ENCODE measurements at places on chromosomes 3 and 15.

DNA sequence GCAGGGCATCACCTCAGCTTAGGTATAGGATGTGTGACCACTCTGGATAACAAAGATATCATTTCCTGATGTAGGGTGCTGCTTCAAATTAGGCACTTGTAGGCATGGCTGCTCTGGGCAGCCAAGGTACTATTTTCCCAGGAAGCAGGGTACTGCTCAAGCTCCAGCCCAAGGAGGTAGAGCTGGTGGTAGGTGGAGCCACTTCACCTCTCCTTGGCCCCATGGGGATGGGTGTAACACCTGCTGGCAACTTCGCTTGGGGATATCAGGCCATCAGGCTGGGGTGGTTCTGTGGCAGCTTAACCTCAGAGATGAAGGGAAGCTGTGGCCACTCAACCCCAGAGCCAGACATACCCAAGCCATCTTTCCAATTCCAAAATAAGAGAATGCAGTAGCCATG, 147.1 kb upstream of the IGF1R start:
- no peak for DNase-seq

DNA sequence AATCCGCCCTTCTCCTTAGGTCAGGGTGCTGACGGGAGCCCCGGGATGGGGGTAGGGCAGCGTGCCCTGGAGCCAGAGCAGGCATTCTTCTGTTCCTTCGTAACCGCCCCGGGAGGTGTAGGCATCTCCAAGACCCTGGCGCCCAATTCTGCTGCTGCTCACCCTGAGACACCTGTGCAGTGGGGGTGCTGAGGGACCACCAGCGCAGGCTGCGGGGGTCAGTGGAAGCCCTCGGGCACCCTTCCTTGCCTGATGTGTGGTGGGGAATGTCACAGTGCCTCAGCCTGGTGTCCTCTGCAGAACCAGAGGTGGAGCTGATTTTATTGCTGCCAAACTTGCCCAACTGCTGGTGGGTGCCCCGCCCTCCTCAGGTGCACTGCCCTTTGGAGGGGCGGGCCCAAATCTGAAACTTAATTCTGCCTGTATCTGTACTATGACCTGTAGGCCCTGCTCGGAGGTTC, 7.3 kb downstream of the CSK start:
- DNase-seq: no peak

GRCh38 chr3:33613041-33613440, 105.0 kb downstream of the CLASP2 start:
- no peak for DNase-seq

DNA sequence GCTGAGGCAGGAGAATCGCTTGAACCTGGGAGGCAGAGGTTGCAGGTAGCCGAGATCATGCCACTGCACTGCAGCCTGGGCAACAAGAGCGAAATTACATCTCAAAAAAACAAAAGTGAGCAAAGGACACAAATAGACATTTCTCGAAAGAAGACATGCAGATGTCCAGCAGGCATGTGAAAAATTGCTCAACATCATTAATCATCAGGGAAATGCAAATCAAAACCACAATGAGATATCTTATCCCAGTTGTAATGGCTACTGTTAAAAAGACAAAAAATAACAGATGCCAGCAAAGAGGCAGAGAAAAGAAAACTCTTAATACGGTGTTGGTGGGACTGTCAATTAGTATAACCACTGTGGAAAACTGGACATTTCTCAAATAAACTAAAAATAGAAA, 20.9 kb downstream of the ASB7 start:
- no peak for DNase-seq

DNA sequence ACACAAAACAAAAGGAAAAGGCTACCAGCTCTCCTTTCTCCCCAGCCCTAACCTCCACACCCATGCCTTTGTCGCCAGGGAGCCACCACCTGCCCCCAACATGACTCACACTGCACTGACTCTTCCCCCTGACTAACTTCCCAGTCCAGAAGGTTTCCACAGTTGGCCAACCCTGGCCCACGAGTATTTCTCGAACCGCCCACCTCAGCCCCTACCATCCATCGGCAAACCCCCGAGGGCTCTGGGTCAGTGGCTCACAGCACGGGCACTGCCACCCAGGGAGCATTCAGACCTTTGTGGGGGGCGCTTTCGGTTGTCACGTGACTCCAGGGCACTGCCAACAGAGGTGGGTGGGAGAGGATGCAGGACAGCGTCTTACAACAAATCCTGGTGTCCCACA, 152.3 kb downstream of the LRRC28 start:
- no peak for DNase-seq

- no peak for DNase-seq
Observed at GRCh38 chr3:115146032-115146417, 1.1 kb downstream of the ZBTB20 start.

- DNase-seq: no peak
Observed at GRCh38 chr3:60445446-60445845, 805.8 kb downstream of the FHIT start.

DNA sequence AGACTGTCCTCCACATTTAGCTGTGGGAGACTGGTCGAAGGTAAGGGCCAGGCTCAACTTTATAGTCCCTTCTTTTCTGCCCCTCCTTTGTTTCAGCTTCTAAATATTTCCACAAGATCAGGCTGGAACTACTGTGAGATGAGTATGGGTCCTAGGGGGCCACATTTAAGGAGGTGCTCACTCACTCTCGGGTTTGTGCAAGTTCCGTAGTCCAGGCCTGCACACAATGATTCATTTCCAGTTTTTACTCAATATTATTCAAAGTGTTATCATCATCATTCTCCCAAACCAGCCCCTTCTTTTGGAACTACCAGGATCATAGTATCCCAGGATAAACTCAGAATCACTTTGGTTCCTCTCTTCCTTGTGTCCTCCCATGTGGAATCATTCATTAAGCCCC, 289.1 kb downstream of the ADAMTSL3 start:
- no peak for DNase-seq

GRCh38 chr15:90259524-90259923, 5.9 kb upstream of the NGRN start:
- no peak for DNase-seq

DNA sequence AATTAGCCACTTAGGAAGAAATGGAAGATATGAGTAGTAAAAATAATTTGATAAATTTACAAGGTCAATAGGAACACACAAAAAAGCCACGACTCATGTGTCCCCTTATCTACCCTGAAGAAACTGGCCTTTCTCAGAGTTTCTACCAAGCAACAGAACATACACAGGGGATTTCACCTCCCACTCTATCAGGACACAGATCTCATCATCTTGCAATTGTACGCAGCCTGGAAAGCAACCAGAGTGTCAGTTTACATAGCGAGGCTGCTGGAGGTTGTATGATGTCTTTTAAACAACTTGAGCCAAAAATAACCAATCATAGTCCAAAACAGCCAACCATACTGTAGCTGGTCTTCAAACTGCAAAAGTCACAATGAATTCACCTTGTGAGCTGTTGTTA, 19.7 kb upstream of the LMOD3 start:
- no peak for DNase-seq

- no peak for DNase-seq
Observed at GRCh38 chr15:36748366-36749115, 169.1 kb downstream of the CDIN1 start.

- no peak for DNase-seq
Observed at GRCh38 chr3:115148142-115148790, 1.2 kb upstream of the ZBTB20 start.

GRCh38 chr15:51168700-51169099, 74.0 kb upstream of the TNFAIP8L3 start:
- DNase-seq: no peak

DNA sequence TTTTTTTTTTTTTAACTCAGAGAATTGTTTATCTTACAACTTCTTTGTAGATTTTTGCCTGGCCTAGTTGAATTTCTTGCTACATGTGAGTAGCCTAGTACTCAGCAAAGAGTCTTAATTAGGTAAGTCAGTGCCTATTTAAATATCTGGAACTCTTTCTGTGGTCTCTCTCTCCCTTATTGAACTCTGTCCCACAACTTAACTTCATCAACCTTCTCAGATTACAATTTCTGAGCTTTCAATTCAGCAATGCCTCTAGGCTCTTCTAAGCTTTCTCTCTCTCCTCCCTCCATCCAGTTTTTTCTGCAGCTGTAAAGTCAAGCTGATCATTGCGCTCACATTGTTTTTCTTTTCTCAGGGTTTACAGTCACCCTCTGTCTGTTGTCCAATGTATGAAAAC, 517.6 kb upstream of the ROBO1 start:
- no peak for DNase-seq

- no peak for DNase-seq
Observed at GRCh38 chr3:126313166-126313565, 44.0 kb downstream of the KLF15 start.

- DNase-seq: no peak
Observed at GRCh38 chr15:65888981-65889380, 19.7 kb downstream of the RAB11A start.

- no peak for DNase-seq
Observed at GRCh38 chr15:96270581-96271172, 59.8 kb upstream of the NR2F2 start.

- no peak for DNase-seq
Observed at GRCh38 chr15:95290176-95290974, 1040.1 kb upstream of the NR2F2 start.

DNA sequence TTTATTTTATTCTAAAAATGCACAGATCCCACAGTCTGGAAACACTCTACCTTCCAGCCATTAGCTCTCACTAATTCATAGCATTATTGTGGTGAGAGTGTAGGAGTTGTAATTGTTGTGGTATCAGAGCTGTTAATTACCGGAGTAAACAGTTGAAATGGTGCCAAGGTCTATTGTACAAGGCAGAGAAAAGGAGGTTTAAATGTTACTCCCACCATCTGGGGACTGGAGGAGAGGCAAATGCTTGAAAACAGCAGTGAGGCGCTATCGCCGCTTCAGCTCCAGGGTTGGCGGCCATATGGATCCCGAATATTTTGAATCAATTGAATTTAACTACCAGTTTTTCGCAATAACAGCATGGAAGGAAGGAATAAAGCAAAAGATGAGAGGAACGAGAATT, 113.1 kb upstream of the C15orf61 start:
- DNase-seq: no peak

DNA sequence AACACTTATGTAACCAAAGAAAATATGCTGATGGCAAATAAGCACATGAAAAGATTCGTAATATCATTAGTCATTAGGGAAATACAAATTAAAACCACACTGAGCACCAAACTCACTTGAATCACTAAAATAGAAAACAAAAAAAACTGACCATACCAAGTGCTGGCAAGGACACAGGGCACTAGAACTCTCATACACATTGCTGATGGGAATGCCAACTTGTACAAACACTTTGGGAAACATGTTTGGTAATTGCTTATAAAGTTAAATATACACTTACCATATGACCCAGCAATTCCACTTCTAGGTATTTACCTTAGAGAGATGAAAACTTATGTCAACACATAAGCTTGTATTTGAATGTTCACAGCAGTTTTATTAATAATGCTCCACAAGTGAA, 95.5 kb downstream of the TFDP2 start:
- DNase-seq: no peak

DNA sequence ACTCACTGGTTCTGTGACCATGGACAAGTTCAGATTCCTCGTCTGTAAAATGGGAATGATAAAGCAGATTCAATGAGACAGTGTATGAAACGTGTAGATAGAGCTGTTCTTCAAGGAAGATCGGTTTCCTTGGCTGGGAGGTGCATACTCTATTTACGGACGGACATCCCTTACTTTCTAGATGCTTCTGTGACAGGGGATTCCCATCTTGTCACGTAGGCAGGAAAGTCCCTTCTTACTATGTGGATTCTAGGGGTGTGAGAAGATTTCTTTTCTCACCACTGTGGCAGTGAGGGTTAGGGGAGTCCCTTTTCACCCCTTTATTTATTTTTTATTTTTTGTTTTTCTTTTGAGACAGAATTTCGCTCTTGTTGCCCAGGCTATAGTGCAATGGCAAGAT, 180.9 kb upstream of the TBL1XR1 start:
- no peak for DNase-seq

DNA sequence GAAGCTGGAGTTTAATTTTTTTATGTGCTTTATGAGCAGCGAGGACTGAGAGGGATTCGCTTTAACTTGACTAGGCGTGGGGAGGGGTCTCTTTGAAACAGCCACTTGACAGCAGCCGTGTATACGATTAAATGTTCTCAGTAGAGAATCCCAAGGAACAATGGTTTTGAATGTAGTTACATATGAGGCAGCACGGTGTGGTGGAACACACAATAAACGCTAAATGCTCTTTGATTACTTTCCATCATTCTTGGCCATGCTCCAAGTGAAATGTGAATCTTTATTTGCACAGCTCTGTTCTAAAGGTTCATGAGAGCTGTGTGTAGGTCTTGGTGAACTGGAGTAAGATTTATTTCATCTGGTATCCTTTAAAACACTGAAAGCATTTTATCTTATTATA, 251.4 kb upstream of the TGFBR2 start:
- DNase-seq: no peak

Data from stimulated activated CD8-positive, alpha-beta memory T cell treated with anti-CD3 and anti-CD28 coated beads, Interleukin-7, amount 100 ng/mL, for 1 hour (primary cell).